Fibroblast of gingiva (primary cell): ENCODE measurements at places on chromosomes 13 and 19.

- DNase-seq, result no peak
These were observed 24.2 kb downstream of the ZNF829 start for GRCh38 chr19:36891768-36892357.

- DNase-seq, result no peak
These were observed 1793.2 kb upstream of the PCDH20 start for GRCh38 chr13:63208826-63209225.

- DNase-seq, result no peak
These were observed 431.4 kb downstream of the FGF9 start for GRCh38 chr13:22102271-22102670.

DNA sequence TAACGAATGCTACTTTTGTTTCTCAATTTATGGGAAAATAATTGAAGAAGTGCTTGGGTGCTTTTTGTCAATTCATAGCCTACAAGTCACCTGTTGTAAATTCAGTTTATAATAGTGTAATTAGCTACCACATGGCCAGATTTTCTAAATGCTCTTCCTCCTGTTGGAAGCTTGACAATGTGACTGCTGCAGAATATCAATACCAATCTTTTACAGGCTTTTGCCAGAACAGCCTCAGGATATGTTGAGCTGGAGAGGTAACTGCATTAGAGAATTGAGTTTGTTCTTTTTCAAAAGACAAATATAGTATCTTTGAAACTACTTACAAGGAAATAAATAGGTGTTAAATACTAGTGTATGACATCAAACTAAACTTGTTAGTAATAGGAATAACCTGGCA is 277.8 kb downstream of the POU4F1 start:
- DNase-seq, result no peak

GRCh38 chr13:47291107-47291656 is 394.3 kb upstream of the HTR2A start:
- DNase-seq, result no peak
